ENCODE measurements at places on chromosomes 5 and 9.

DNA sequence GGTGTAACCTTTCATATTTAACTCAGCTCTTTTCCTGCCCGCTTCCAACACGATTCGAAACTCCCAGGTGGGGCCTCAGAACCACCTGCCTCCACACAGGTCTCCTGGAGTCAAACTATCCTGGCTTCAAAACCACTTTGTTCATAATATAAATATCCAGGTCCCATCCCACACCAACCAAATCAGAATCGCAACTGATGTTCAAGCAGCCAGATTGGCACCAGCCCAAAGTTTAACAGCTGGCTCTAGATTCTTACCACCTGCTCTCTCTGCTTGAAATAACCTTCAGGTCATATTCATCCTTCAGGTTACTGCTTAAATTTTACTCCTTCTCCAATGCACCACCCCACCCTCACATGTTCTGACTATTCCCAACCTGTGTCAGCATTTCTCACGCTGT, 231.4 kb upstream of the TRPM3 start:
- no peaks in the 10 kb centered on the region for H3K27me3 ChIP-seq
- H3K4me3 ChIP-seq = no peak overlapping the region
- no peak overlapping the region for H3K27ac ChIP-seq

DNA sequence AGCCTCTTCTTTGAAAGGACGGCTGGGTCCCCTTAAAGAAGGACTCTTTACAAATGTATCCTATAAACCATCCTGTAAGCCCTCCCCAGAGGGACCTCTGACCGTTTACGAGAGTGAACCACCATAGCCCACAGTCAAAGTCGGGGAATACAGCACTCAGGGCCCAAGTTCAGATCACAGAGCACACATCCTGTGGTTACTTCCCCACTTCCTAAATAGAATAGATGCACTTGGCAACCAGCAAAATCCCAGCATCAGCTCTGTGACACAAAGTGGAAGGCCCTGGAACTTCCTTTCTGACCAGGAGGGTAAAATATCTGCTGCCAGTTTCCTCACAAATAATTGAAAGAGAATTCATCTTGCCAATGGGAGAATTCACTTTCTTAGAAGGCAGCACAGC, 6.9 kb upstream of the IGFBPL1 start:
- H3K27me3 ChIP-seq = no peaks in the 10 kb centered on the region
- no peak overlapping the region for H3K27ac ChIP-seq
- no peak for DNase-seq
- H3K4me3 ChIP-seq = no peak overlapping the region
- no peaks in the 10 kb centered on the region for H3K4me1 ChIP-seq
- H3K36me3 ChIP-seq = no peaks in the 10 kb centered on the region

GRCh38 chr5:10168254-10168653, 81.4 kb downstream of the ATPSCKMT start:
- H3K27me3 ChIP-seq = no peaks in the 10 kb centered on the region
- no peaks in the 10 kb centered on the region for H3K4me1 ChIP-seq
- H3K27ac ChIP-seq = no peak overlapping the region
- no peaks in the 10 kb centered on the region for H3K36me3 ChIP-seq
- no peak for DNase-seq

- no peak overlapping the region for H3K4me3 ChIP-seq
- peaks cover 91% of the 10 kb centered on the region for H3K36me3 ChIP-seq
- no peaks in the 10 kb centered on the region for H3K27me3 ChIP-seq
- DNase-seq = no peak
- peaks cover 19% of the 10 kb centered on the region for H3K4me1 ChIP-seq
- H3K27ac ChIP-seq = no peak overlapping the region
Measured at GRCh38 chr5:96896806-96897205, 20.5 kb downstream of the ERAP2 start.

Data from heart left ventricle (tissue), 16 donors.